ENCODE measurements at places on chromosomes 5 and 9.

DNA sequence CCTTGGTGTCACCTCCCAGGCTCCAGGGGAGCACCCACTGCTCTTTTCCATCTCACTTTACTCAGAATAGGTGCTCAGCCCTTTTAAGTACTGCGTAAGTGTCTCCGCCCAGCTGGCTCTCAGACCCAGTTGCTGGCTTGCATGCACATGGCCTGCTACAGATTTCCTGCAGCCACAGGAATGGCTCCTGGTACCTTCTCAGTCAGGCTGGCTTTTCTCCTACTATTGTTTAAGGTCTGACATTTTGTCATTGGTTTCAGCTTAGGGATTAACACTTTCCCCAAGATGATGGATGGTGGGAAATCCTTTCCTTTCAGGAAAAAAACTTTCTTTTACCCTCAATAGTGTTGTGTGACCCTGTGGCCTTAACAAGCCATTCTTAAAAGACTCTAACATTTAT lies 1652.3 kb upstream of the WWC1 start:
- no peak overlapping the region for H3K4me3 ChIP-seq
- no peaks in the 10 kb centered on the region for H3K36me3 ChIP-seq
- H3K27ac ChIP-seq, result peak overlapping the region; percentile 0
- peaks cover 13% of the 10 kb centered on the region for H3K4me1 ChIP-seq
- H3K27me3 ChIP-seq, result no peaks in the 10 kb centered on the region

DNA sequence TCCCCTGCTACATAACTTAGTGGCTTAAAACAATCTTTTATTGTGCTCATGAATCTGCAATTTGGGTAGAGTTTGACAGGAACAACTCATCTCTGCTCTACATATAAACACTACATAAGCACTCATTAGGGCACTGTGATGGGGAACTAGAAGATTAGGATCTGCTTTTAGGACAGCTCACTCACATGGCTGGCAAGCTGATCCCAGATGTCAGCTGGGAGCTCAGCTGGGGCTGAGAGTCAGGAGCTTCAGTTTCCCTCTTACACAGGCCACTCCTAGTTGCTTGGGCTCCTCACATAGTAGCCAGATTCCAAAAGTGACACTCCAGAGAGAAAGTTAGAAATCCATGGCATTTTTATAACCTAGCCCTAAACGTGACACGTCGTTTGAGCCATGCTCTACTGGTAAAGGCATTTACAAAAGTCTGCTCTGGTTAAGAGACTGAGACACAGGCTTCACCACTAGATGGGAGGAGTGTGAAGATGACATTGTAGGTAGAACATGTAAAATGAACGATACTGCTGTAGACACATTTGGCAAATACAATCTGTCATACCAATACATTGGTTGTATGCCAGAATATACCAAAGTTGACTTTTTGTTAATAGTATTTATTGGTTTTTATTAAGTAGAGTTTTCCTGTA lies 23.6 kb downstream of the SCAI start:
- no peaks in the 10 kb centered on the region for H3K36me3 ChIP-seq
- no peak overlapping the region for H3K4me3 ChIP-seq
- H3K27ac ChIP-seq, result no peak overlapping the region
- peaks cover 2% of the 10 kb centered on the region for H3K4me1 ChIP-seq
- DNase-seq, result no peak

DNA sequence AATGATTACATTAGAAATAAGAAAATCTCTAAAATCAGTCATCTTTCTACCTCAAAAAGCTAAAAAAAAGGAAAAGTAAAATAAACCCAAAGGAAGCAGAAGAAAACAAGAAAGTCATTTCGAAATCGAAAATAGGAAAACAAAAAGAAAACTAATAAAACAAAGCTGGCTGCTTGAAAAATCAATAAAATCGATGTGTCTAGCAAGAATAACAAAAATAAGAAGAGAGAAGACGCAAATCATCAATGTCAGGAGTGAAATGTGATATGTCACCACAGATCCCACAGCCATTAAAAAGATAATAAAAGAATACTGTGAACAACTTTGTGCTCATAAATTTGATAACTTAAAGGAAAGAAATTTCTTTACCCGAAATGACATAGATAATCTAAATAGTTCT lies 218.1 kb upstream of the S1PR3 start:
- H3K4me3 ChIP-seq, result no peak overlapping the region
- no peaks in the 10 kb centered on the region for H3K27me3 ChIP-seq
- H3K36me3 ChIP-seq, result no peaks in the 10 kb centered on the region

DNA sequence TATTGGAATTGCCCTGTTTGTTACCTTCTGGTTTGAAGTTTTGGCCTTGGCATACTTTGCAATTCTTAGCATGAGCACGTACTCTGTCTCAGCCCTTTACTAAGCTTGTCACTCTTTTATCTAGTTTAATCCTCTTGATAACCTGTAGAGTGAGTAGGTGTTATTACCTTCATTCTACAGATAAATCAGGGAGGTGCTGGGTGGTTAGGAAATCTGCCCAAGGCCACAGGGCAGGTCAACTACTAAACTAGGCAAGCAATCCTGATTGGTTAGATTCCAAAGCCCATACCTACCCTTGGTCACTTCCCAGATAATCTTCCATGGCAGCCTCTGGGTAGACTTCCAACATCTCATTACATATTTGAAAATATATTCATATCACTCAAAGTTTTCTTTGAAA lies 65.7 kb downstream of the PCSK5 start:
- H3K27ac ChIP-seq, result no peak overlapping the region
- DNase-seq, result no peak
- no peaks in the 10 kb centered on the region for H3K27me3 ChIP-seq
- no peak overlapping the region for H3K4me3 ChIP-seq
- no peaks in the 10 kb centered on the region for H3K36me3 ChIP-seq
- H3K4me1 ChIP-seq, result no peaks in the 10 kb centered on the region

GRCh38 chr5:15604986-15605385 lies 105.0 kb downstream of the FBXL7 start:
- H3K27me3 ChIP-seq, result no peaks in the 10 kb centered on the region
- no peak for DNase-seq
- H3K27ac ChIP-seq, result no peak overlapping the region
- no peaks in the 10 kb centered on the region for H3K4me1 ChIP-seq
- H3K36me3 ChIP-seq, result no peaks in the 10 kb centered on the region

GRCh38 chr5:143212261-143212660 lies 191.2 kb downstream of the NR3C1 start:
- peaks cover 5% of the 10 kb centered on the region for H3K4me1 ChIP-seq
- H3K4me3 ChIP-seq, result no peak overlapping the region
- no peak for DNase-seq
- H3K27me3 ChIP-seq, result no peaks in the 10 kb centered on the region
- no peaks in the 10 kb centered on the region for H3K36me3 ChIP-seq
- H3K27ac ChIP-seq, result no peak overlapping the region

- peaks cover 4% of the 10 kb centered on the region for H3K27me3 ChIP-seq
- H3K27ac ChIP-seq, result no peak overlapping the region
- no peaks in the 10 kb centered on the region for H3K36me3 ChIP-seq
- H3K4me1 ChIP-seq, result no peaks in the 10 kb centered on the region
- H3K4me3 ChIP-seq, result no peak overlapping the region
- DNase-seq, result no peak
Measured at GRCh38 chr5:117769877-117770276, 1195.3 kb upstream of the SEMA6A start.

- no peaks in the 10 kb centered on the region for H3K36me3 ChIP-seq
- H3K4me3 ChIP-seq, result no peak overlapping the region
- no peak for DNase-seq
- H3K27ac ChIP-seq, result no peak overlapping the region
Measured at GRCh38 chr9:120281665-120282064, 298.3 kb downstream of the CDK5RAP2 start.

DNA sequence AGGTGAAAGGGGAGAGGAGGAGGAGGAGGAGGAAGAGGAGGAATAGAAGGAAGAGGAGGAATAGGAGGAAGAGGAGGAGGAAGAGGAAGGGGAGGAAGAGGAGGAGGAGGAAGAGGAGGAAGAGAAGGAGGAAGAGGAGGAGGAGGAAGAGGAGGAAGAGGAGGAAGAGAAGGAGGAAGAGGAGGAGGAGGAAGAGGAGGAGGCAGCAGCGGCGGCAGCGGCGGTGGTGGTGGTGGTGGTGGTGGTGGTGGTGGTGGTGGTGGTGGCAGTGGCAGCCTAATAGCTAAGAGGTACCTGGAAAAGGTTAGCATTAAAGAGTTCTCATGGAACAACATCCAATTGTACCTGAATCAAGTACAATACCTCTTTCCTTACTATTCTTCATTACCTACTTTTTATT lies 32.5 kb downstream of the UBAP2 start:
- no peak overlapping the region for H3K27ac ChIP-seq
- no peaks in the 10 kb centered on the region for H3K27me3 ChIP-seq
- DNase-seq, result no peak
- no peak overlapping the region for H3K4me3 ChIP-seq

DNA sequence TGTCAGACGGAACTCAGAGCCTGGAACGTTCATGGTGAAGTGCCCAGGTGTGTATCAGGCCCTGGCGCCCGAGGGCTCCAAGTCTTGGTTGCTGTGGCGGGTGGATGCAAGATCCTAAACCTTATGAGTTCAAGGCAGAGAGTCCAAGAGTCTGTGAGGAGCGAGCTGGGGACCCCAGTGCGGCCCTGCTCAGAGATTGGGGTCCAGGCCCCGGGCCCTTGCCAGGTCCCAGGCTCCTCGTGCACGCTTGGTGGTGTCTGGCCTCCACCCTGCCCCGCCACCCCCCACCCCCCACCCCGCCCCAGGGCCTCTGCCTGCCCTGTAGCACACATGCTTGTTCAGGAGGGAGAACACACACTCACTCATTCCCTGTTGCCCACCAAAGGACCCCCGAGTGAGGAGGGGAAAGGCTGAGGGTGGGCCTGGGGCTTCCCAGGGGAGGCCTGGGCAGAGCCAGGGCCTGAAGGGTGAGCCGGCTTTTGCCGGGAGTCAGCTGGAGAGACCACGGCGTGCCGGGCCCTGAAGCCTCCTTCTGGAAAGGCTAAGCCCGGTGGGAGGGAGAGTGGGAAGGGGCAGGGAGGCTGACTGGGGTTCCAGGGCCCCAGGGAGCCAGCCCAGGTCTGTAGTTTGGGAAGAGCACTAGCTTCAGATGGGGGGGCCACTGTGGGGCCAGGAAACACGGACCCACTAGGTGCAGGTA lies 37.1 kb downstream of the FAM163B start:
- H3K36me3 ChIP-seq, result no peaks in the 10 kb centered on the region
- H3K27ac ChIP-seq, result no peak overlapping the region
- peaks cover 25% of the 10 kb centered on the region for H3K27me3 ChIP-seq
- DNase-seq, result no peak

- no peaks in the 10 kb centered on the region for H3K4me1 ChIP-seq
- no peak overlapping the region for H3K4me3 ChIP-seq
- H3K36me3 ChIP-seq, result no peaks in the 10 kb centered on the region
- H3K27ac ChIP-seq, result no peak overlapping the region
Measured at GRCh38 chr9:137140151-137141012, 1.4 kb downstream of the GRIN1 start.

DNA sequence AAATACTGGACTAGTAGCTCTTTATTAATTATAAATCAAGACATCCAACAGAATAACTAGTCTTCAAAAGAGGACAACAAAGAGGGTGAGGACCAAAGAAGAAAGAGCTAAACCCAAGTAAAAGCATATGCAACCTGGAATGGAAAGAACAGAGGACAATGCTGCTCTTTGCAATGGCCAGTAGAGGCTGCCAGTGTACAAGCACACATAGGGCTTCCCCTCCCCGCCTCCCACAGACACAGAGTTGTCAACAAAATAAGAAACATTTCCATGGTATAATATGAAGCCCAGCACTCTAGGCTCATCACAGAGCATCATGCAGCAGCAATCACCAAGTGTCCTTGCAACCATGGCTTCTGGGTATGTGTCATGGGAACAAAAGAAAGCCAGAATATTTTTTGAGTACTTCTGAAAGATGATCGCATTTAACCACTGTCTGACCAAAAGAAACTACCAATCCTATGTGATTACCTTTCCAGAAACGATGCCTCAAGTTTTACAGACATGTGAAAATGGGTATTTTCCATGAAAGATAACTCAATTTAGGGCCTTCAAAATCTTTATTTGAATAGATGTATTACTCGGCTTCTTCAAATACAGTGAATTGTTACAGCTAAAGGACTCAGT lies 58.1 kb downstream of the RFX3 start:
- no peak for DNase-seq
- no peaks in the 10 kb centered on the region for H3K4me1 ChIP-seq
- no peaks in the 10 kb centered on the region for H3K36me3 ChIP-seq
- no peaks in the 10 kb centered on the region for H3K27me3 ChIP-seq
- H3K27ac ChIP-seq, result no peak overlapping the region
- no peak overlapping the region for H3K4me3 ChIP-seq

- H3K4me1 ChIP-seq, result no peaks in the 10 kb centered on the region
- no peak for DNase-seq
- no peaks in the 10 kb centered on the region for H3K36me3 ChIP-seq
Measured at GRCh38 chr5:157271740-157272271, 5.9 kb downstream of the CYFIP2 start.

GRCh38 chr9:81621785-81622259 lies 67.5 kb downstream of the TLE1 start:
- peaks cover 26% of the 10 kb centered on the region for H3K36me3 ChIP-seq
- no peak overlapping the region for H3K4me3 ChIP-seq
- DNase-seq, result no peak
- no peak overlapping the region for H3K27ac ChIP-seq

GRCh38 chr5:90134892-90135291 lies 274.7 kb downstream of the CETN3 start:
- H3K27me3 ChIP-seq, result no peaks in the 10 kb centered on the region
- no peaks in the 10 kb centered on the region for H3K36me3 ChIP-seq
- no peak for DNase-seq
- no peaks in the 10 kb centered on the region for H3K4me1 ChIP-seq

GRCh38 chr5:132301344-132302271 lies 7.4 kb downstream of the SLC22A4 start:
- DNase-seq, result no peak
- H3K36me3 ChIP-seq, result no peaks in the 10 kb centered on the region
- H3K27me3 ChIP-seq, result no peaks in the 10 kb centered on the region
- no peaks in the 10 kb centered on the region for H3K4me1 ChIP-seq
- no peak overlapping the region for H3K4me3 ChIP-seq

DNA sequence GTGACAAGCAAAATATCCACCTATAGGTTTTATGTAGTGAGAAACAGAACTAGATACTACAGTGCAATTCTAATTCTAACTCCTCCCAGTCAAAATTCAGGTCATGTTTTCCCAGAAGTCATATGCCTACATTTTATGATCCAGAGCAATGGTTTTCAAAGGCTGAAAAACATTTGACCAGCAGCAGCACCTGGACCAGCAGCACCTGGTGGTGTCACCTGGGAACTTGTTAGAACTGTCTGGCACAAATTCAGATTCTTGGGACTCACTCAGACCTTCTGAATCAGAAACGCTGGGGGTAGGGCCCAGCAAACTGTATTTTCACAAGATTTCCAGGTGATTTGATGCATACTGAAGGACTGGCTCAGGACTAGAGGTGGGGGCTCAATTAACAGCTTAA lies 367.7 kb upstream of the RFX3 start:
- no peak for DNase-seq
- H3K4me1 ChIP-seq, result peaks cover under 1% of the 10 kb centered on the region
- no peaks in the 10 kb centered on the region for H3K36me3 ChIP-seq
- H3K27me3 ChIP-seq, result no peaks in the 10 kb centered on the region
- H3K27ac ChIP-seq, result no peak overlapping the region

GRCh38 chr5:103461243-103461642 lies 101.3 kb downstream of the NUDT12 start:
- no peaks in the 10 kb centered on the region for H3K27me3 ChIP-seq
- no peaks in the 10 kb centered on the region for H3K36me3 ChIP-seq
- no peak for DNase-seq

GRCh38 chr5:54792611-54793404 lies 192.6 kb downstream of the ESM1 start:
- no peaks in the 10 kb centered on the region for H3K36me3 ChIP-seq
- H3K27me3 ChIP-seq, result no peaks in the 10 kb centered on the region
- H3K4me3 ChIP-seq, result no peak overlapping the region
- DNase-seq, result no peak

Measured in RWPE2 (cell line).